ENCODE measurements at places on chromosomes 5 and 9. TPM values are rescaled to one million over a fixed set of nuclear protein-coding genes. Genes with fewer than 3 reads are reported as not detected.

DNA sequence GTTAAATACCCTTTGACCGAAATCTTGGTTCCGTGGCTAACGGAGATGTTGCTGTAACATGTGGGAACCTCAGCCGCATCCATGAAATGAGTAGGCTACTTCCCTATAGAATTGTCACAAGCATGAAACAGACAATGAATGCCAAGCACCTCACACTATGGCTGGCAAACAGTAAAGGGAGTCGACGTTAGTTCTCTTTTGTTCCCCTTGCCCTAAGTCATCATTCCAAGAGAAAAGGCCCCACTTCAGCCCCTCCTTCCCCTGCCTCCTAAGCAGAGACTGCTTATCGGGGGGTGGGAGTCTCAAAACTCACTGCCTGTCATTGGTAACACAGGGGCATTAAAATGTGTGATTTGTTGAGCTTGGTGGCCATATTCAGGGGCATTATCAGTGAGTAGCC lies 159.6 kb downstream of the MAPKAP1 start:
- H3K27me3 ChIP-seq, result no peaks in the 10 kb centered on the region
- no peak overlapping the region for H3K4me3 ChIP-seq
- DNase-seq, result no peak
- peaks cover 9% of the 10 kb centered on the region for H3K4me1 ChIP-seq
- no peak overlapping the region for H3K27ac ChIP-seq

DNA sequence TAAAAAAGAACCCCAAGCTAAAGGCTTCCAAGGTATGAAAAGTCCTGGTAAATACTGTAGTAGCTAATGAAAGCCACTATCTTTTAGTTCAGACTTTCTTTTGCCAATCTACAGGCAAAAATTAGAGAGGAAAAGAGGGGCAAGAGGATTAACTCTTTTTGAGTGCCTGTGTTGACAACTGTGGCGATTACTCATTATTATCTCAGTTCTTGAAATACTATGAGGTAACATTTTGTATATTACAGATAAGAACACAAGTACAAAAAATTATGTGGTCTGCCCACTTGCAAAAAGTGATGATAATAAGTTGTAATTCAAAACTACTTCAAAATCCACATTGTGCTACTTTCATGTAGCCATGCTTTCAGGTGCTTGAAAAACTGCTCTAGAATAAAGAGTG lies 144.0 kb downstream of the DTWD2 start:
- no peak overlapping the region for H3K27ac ChIP-seq
- no peak overlapping the region for H3K4me3 ChIP-seq
- no peaks in the 10 kb centered on the region for H3K36me3 ChIP-seq
- no peaks in the 10 kb centered on the region for H3K4me1 ChIP-seq
- no peak for DNase-seq

- H3K4me1 ChIP-seq, result peaks cover 19% of the 10 kb centered on the region
- H3K27me3 ChIP-seq, result no peaks in the 10 kb centered on the region
- H3K4me3 ChIP-seq, result no peak overlapping the region
- H3K27ac ChIP-seq, result no peak overlapping the region
- DNase-seq, result no peak
These were observed 119.1 kb downstream of the ENC1 start for GRCh38 chr5:74521401-74521800.

DNA sequence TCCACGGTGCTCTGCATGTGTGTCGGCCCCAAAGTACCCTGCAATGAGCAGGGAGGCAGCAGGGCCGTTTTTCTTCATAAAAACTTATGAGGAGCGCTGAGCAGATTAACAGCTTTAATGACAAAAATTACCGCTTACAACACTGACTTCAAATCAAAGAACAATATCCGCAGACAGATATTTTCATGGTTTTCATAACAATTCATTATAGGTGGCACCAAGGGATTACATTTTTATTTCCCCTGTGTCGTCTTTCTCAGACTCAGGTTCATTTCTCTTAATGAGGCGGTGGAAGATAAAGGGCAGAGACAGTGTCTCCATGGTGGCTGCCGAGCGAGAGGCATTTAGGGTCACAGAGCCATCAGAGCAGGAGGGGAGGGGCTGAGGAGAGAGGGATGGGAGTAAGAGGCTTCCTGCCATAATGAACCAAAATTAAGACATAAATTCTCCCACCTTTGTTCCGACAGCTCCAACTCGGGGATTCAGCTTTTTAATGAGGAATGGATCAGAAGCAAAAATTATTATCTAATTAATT lies 240.7 kb upstream of the CLINT1 start:
- H3K36me3 ChIP-seq, result no peaks in the 10 kb centered on the region
- DNase-seq, result no peak
- no peaks in the 10 kb centered on the region for H3K27me3 ChIP-seq
- H3K27ac ChIP-seq, result no peak overlapping the region

- no peaks in the 10 kb centered on the region for H3K36me3 ChIP-seq
- H3K4me1 ChIP-seq, result peaks cover 7% of the 10 kb centered on the region
- no peaks in the 10 kb centered on the region for H3K27me3 ChIP-seq
These were observed 431.6 kb downstream of the IRX1 start for GRCh38 chr5:4027088-4027734.

- H3K4me3 ChIP-seq, result no peak overlapping the region
- H3K36me3 ChIP-seq, result peaks cover 2% of the 10 kb centered on the region
- no peaks in the 10 kb centered on the region for H3K27me3 ChIP-seq
- DNase-seq, result no peak
- H3K4me1 ChIP-seq, result peaks cover 14% of the 10 kb centered on the region
These were observed 126.4 kb downstream of the RGS3 start for GRCh38 chr9:113589890-113590289.

GRCh38 chr9:10232352-10232930 lies 380.4 kb downstream of the PTPRD start:
- no peak overlapping the region for H3K27ac ChIP-seq
- H3K4me3 ChIP-seq, result no peak overlapping the region
- H3K4me1 ChIP-seq, result peaks cover 7% of the 10 kb centered on the region
- H3K27me3 ChIP-seq, result no peaks in the 10 kb centered on the region
- DNase-seq, result no peak

- peaks cover 24% of the 10 kb centered on the region for H3K4me1 ChIP-seq
- peak overlapping the region; percentile 35 for H3K27ac ChIP-seq
- H3K27me3 ChIP-seq, result peaks cover 8% of the 10 kb centered on the region
- H3K36me3 ChIP-seq, result no peaks in the 10 kb centered on the region
These were observed 43.4 kb downstream of the DUSP1 start for GRCh38 chr5:172727551-172727950.

GRCh38 chr5:160701403-160701802 lies 150.6 kb downstream of the ATP10B start:
- H3K4me1 ChIP-seq, result peaks cover 18% of the 10 kb centered on the region
- no peaks in the 10 kb centered on the region for H3K27me3 ChIP-seq
- H3K27ac ChIP-seq, result no peak overlapping the region
- H3K36me3 ChIP-seq, result peaks cover 2% of the 10 kb centered on the region
- H3K4me3 ChIP-seq, result no peak overlapping the region

GRCh38 chr5:139391570-139392323 lies 2.0 kb upstream of the MZB1 start:
- peaks cover 42% of the 10 kb centered on the region for H3K27me3 ChIP-seq
- H3K36me3 ChIP-seq, result no peaks in the 10 kb centered on the region
- H3K4me3 ChIP-seq, result no peak overlapping the region
- H3K27ac ChIP-seq, result peak overlapping the region; percentile 29

- H3K27ac ChIP-seq, result no peak overlapping the region
- H3K27me3 ChIP-seq, result no peaks in the 10 kb centered on the region
- peaks cover 7% of the 10 kb centered on the region for H3K4me1 ChIP-seq
These were observed 114.2 kb upstream of the CACNA1B start for GRCh38 chr9:137763271-137763955.

GRCh38 chr5:9157811-9158210 lies 388.1 kb downstream of the SEMA5A start:
- H3K27ac ChIP-seq, result no peak overlapping the region
- DNase-seq, result no peak

DNA sequence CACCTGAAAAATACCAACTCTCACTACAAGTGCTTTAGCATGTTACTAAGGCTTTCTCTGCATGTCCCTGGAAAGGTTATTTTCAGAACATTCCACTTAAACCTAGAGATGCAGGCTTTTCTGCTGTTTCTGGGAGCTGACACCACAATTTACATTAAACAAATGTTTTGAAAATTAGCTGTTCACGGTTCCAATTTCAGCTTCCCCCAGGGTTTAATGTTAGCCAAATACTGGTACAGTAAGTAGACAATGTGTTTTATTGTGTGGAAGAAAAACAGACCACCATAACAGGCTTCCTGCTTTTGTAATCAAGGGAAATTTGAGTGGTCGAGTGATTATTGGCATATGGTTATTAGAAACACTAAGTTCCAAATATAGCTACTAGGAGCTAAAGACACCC lies 32.0 kb downstream of the MACROH2A1 start:
- DNase-seq, result no peak
- H3K36me3 ChIP-seq, result peaks cover 15% of the 10 kb centered on the region
- H3K4me3 ChIP-seq, result no peak overlapping the region
- H3K4me1 ChIP-seq, result peaks cover 3% of the 10 kb centered on the region
- H3K27ac ChIP-seq, result peak overlapping the region; percentile 45

DNA sequence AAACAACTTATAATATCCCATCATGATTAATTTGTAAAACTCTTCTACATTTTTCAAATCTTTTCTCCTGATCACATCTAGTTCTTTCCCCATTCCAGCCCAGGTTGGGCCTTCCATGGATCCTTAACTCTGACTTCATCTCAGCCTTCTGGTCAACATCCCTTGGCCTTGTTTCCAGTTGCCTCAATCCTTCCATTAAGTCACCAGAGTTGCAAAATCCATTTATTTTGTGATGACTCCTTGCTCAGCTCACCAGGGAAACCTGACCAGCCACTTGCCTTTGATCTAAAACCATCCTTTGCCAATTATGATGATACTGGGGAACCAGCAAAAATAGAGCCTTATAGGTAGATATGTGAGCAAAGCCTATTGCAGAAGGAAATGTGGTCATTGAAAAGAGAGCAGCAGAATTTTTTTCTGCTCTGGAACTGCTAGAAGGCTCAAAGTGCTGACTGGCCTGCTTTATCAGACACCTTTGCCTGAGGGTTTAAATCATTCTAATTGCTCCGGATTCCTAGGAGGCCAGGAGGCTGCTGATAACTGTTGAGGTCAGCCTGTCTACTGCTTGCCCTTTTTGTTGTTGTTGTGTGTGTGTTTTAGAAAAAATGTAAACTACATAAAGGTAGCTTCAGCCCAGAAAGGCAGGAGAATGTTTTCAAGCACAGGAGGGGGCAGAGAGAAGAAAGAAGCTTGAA lies 512.2 kb upstream of the GRIA1 start:
- no peak overlapping the region for H3K27ac ChIP-seq
- H3K4me3 ChIP-seq, result no peak overlapping the region
- peaks cover 2% of the 10 kb centered on the region for H3K36me3 ChIP-seq
- H3K27me3 ChIP-seq, result no peaks in the 10 kb centered on the region
- DNase-seq, result no peak
- peaks cover 2% of the 10 kb centered on the region for H3K4me1 ChIP-seq

DNA sequence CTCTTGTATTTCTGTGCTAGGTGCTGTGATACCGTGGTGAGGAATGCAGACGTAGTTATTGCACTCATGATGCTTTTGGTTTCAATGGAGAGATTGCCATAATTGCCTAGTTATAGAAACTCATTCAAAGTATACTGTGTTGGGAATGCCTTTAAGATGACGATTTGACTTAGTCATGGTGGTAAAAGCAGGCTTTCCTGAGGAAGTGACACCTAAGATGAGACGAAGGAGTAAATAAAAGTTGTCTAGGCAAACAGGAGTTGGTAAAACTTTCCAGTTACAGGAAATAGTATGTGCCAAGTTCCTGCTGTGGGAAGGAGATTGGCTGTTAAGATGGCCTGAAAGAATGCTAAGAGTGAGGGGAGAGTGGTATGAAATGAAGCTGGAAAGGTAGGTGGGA lies 48.1 kb downstream of the FOCAD start:
- no peak overlapping the region for H3K4me3 ChIP-seq
- H3K4me1 ChIP-seq, result no peaks in the 10 kb centered on the region
- DNase-seq, result no peak
- H3K36me3 ChIP-seq, result peaks cover 10% of the 10 kb centered on the region
- H3K27ac ChIP-seq, result no peak overlapping the region
- H3K27me3 ChIP-seq, result no peaks in the 10 kb centered on the region

DNA sequence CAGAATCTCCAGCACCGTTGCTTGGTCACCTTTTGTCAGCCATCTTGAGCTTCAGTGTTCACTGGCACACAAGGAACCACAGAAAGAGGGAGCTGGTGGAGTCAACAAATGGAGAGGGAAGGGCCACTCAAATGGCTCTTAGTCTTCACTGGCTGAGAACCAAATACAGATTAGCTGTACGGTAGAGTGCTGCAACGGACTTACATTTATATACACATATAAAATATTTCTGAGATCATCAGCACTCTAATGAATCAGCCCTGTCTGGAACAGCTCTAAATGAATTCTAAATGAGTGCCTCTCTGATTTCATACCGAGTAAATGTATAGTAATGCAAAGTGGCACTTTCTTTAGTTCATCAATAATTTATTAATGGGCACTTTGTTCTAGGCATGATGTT lies 24.8 kb downstream of the KCTD16 start:
- H3K4me1 ChIP-seq, result peaks cover 10% of the 10 kb centered on the region
- H3K27ac ChIP-seq, result no peak overlapping the region

DNA sequence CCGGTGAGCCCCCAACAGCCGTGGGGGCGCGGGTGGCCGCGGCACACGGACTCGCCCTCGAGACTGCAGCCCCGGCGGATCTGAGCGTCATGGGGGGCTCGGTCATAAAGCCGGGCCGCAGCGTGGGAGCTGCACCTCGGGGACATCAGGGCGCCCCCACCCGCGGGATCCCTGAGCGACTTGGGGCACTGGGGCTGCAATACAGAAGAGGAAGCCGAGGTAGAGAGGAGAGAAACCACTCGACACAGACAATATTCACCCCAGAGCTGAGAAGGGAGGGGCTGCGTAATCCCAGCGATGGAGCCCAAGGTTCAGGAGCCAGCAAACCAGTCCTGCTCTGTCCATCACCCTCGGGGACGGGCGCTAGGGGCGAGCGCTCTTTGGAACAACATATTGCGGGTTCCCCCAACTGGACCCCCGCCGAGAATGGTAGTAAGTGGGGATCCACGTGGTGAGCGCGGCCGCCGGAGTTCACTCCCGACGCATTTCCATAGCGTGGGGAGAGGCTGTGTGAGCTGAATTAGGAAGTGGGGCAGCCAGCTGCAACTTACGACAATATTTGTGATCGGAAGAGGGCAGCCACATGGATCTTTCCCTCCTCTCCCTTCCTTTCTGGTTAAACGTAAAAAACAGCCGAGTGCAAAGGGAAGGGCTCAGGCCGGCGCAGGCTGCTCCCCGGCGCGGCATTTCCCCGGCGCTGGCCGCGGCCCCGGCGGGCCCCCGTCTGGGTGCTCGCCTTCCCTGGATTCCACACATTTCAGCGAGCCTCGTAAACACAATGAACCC lies 9.9 kb downstream of the PTCH1 start:
- H3K4me1 ChIP-seq, result peaks cover 22% of the 10 kb centered on the region
- H3K27me3 ChIP-seq, result no peaks in the 10 kb centered on the region
- H3K4me3 ChIP-seq, result peak overlapping the region; percentile 97
- peak overlapping the region; percentile 90 for H3K27ac ChIP-seq

ANKRD31 gene
- 0.55 TPM for total RNA-seq

SLC6A3 gene
- not detected for total RNA-seq

CAMK2A gene
- not detected for total RNA-seq

ROPN1L gene
- 0.43 TPM for total RNA-seq

IFNA21 gene
- not detected for total RNA-seq

GAS1 gene
- total RNA-seq, result 4.0 TPM
